ENCODE measurements at places on chromosomes 6 and 20. TPM values are rescaled to one million over a fixed set of nuclear protein-coding genes. Genes with fewer than 3 reads are reported as not detected.

DNA sequence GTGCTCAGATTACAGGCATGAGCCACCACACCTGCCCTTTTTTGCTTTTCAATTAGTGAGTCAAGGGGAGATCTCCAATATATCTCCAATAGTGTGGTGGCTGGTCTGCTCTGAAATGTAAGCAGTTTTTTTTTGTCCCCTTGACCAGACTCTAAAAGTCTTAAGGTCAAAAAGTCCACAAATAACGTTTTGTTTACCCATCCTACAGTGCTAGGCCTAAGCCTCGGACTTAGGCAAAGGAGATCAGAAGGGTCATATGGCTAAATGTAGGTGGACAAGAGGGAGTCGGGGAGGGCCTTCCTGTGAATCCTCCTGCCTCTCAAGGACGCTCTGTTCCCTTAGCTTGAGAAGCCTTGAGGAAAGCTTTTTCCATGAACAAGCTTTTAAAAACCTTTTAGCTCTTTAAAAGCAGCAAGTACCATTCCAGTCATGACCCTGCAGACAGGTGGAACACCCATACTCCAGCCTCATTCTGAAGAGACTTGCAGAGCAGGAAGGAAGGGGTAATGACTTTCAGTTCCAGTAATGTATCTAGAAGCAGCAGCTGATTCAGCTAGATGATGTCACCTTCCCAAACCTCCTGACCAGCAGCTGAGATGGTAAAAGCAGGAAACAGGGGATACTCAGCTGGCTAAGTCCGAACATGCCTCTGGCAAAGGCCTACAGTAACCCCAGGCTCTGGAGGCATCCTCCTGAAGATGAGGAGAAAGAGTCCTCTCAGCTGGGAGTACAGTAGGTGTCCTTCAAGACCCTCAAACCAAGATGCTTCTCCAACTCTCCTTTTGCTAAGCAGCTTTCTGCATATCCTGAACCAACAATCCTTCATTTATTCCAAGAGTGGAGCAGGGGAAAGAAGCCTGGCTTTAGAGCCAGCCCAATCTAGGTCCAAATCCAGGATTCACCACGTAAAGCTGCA is 23.6 kb downstream of the BCL2L1 start:
- peak overlapping the region; percentile 17 for H3K27ac ChIP-seq
- peaks cover 7% of the 10 kb centered on the region for H3K36me3 ChIP-seq
- H3K4me3 ChIP-seq = no peak overlapping the region
- no peaks in the 10 kb centered on the region for H3K27me3 ChIP-seq

DNA sequence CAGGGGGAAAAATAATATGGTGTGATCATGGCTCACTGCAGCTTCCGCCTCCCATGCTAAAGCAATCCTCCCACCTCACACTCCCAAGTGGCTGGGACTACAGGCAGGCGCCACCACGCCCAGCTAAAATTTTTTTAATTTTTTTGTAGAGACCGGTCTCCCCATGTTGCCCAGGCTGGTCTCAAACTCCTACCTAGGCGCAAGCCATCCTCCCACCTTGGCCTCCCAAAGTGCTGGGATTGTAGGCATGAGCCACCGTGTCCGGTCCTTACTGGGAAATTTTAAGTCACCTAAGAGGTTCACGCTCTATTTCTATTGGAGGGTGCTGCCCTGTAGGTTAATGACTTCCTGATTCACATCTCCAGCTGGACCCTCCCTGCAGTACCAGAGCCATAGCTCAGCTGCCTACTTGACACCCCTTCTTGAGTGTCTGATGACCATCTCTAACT is 626 bp upstream of the CDK5RAP1 start:
- peak overlapping the region; percentile 76 for H3K4me3 ChIP-seq
- peak overlapping the region; percentile 73 for H3K27ac ChIP-seq
- H3K36me3 ChIP-seq = no peaks in the 10 kb centered on the region
- peaks cover 25% of the 10 kb centered on the region for H3K4me1 ChIP-seq
- no peak for DNase-seq

GRCh38 chr20:40489886-40490285 is 199.2 kb downstream of the MAFB start:
- no peaks in the 10 kb centered on the region for H3K4me1 ChIP-seq
- H3K4me3 ChIP-seq = no peak overlapping the region
- H3K36me3 ChIP-seq = no peaks in the 10 kb centered on the region
- no peak for DNase-seq

- H3K4me3 ChIP-seq = no peak overlapping the region
- H3K4me1 ChIP-seq = peaks cover 21% of the 10 kb centered on the region
- no peak for DNase-seq
- no peak overlapping the region for H3K27ac ChIP-seq
- H3K27me3 ChIP-seq = no peaks in the 10 kb centered on the region
- no peaks in the 10 kb centered on the region for H3K36me3 ChIP-seq
Observed at GRCh38 chr20:25481235-25481917, 73.9 kb downstream of the GINS1 start.

GRCh38 chr6:151627689-151628444 is 134.1 kb downstream of the CCDC170 start:
- H3K27me3 ChIP-seq = no peaks in the 10 kb centered on the region
- no peak overlapping the region for H3K4me3 ChIP-seq
- H3K27ac ChIP-seq = no peak overlapping the region
- no peaks in the 10 kb centered on the region for H3K36me3 ChIP-seq

- no peaks in the 10 kb centered on the region for H3K36me3 ChIP-seq
- H3K27me3 ChIP-seq = no peaks in the 10 kb centered on the region
- DNase-seq = no peak
- H3K4me1 ChIP-seq = no peaks in the 10 kb centered on the region
Observed at GRCh38 chr6:52820198-52820597, 16.6 kb upstream of the GSTA1 start.

DNA sequence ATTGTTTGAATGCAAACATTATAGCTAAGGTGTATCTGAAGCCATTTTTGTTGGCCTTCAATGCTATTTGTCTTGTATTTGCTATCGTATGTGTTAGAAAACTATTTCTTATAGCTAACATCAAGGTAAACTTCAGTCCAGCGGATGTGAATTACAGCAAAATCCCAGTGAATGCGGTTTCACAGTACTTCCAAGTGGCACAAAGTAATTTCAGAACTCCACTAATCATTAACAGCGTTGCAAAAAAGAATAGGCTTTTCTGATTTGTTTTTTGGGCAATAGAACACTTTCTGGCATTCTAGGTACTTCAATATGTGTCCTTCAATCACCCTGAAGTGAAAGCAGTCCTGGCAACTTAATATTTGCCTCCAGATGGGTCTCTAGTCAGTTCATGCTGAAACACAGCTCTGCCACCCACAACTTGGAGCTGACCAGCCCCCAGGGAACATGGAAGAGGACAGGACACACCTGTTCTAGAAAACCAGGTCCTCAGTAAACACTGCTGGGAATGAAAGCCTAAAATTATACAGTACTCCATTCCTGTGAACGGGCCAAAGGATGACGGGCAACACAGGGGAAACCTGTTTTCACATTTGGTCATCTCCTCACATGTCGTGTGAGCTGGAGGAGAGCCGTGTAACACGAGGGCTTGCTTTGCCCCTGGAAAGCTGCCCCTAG is 9.7 kb upstream of the MRPS10 start:
- H3K27me3 ChIP-seq = no peaks in the 10 kb centered on the region
- H3K4me3 ChIP-seq = no peak overlapping the region
- no peaks in the 10 kb centered on the region for H3K4me1 ChIP-seq
- no peak overlapping the region for H3K27ac ChIP-seq
- DNase-seq = no peak
- H3K36me3 ChIP-seq = peaks cover 19% of the 10 kb centered on the region

DNA sequence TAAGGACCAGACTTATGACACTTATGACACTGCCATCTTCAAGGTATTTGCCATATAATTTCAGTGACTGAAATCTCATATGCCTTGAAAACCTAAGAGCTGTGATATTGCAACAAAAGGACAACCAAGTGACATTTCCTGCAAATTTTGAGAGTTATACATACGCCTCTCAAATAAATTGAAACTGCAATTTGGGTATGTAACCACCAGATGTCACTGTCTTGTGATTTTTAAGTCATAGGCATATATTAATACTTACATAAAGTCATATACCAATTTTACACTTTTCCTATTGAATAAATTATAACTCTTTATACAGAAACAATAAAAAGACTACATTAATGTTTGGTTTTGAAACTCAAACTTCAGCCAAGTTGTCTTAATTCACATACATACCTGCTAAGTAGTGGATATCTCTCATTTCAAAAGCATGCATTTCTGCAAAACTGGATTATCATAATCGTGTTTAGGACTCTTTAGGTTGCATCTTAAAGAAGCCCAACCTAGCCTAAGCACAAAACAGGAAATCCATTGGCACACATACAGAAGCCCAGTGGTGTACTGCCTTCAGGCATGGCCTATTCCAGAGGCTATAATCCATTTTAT is 180.2 kb downstream of the PACRG start:
- no peaks in the 10 kb centered on the region for H3K4me1 ChIP-seq
- no peaks in the 10 kb centered on the region for H3K27me3 ChIP-seq
- no peak overlapping the region for H3K4me3 ChIP-seq

DNA sequence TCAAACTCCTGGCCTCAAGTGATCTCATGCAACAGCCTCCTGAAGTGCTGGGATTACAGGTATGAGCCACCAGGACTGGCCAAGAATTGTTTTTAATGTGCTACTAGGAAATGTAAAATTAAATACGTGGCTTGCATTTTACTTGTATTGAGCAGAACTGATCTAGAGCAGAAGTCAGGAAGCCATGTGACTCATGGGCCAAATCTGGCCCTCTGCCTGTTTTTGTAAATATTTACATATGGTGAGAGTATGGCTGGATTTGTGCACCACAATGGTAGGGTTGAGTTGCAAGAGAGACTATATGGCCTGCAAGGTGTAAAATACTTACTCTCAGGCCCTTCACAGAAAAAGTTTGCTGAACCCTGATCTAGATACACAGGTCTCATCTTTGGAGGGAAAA is 75.8 kb downstream of the LAMP5 start:
- no peak for DNase-seq
- H3K36me3 ChIP-seq = no peaks in the 10 kb centered on the region
- H3K27ac ChIP-seq = no peak overlapping the region
- H3K4me3 ChIP-seq = no peak overlapping the region
- H3K4me1 ChIP-seq = no peaks in the 10 kb centered on the region

MAN1A1 gene
- total RNA-seq = 38.4 TPM

GPLD1 gene
- total RNA-seq = 0.35 TPM

NFATC2 gene
- total RNA-seq = 64.4 TPM

BEND6 gene
- not detected for total RNA-seq

FNDC11 gene
- 0.13 TPM for total RNA-seq

LY86 gene
- total RNA-seq = 0.53 TPM

SAPCD1 gene
- 7.0 TPM for total RNA-seq

SIRPD gene
- not detected for total RNA-seq

PLAGL1 gene
- total RNA-seq = 17.8 TPM

CFAP206 gene
- not detected for total RNA-seq

OPN5 gene
- total RNA-seq = not detected

PHACTR3 gene
- not detected for total RNA-seq
